ENCODE measurements at places on chromosomes 16 and 17.

GRCh38 chr16:17171250-17172143 lies 299.3 kb downstream of the XYLT1 start:
- DNase-seq = no peak

DNA sequence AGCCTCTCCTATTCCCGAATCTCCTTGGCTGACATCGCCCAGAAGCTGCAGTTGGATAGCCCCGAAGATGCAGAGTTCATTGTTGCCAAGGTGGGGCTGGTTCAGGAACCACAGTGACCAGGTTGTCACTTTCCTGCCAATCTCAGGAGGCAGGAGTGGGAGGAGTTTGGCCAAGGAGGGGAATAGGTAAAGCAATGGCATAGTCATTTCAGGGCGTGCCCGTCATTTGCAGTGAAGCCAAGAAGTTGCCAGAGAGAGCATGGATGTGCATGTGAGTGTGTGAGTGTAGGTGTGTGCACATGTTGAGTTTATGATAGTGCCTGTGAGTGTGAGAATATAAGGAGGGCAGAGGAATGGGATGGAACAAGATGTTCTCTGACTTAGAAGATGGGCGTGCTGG lies 14.8 kb downstream of the PSMD3 start:
- DNase-seq = no peak

- no peak for DNase-seq
Observed at GRCh38 chr17:80624864-80625263, 80.2 kb downstream of the RPTOR start.

- no peak for DNase-seq
Observed at GRCh38 chr17:63703029-63703428, 3.1 kb upstream of the LIMD2 start.

GRCh38 chr17:27495460-27495859 lies 39.2 kb downstream of the KSR1 start:
- DNase-seq = no peak

Measured in stimulated activated CD4-positive, alpha-beta T cell treated with anti-CD3 and anti-CD28 coated beads, Interleukin-4, amount 100 ng/mL, for 4 hours (primary cell).